Activated naive CD4-positive, alpha-beta T cell treated with anti-CD3 and anti-CD28 coated beads for 36 hours (primary cell): ENCODE measurements at places on chromosomes 16 and 17.

DNA sequence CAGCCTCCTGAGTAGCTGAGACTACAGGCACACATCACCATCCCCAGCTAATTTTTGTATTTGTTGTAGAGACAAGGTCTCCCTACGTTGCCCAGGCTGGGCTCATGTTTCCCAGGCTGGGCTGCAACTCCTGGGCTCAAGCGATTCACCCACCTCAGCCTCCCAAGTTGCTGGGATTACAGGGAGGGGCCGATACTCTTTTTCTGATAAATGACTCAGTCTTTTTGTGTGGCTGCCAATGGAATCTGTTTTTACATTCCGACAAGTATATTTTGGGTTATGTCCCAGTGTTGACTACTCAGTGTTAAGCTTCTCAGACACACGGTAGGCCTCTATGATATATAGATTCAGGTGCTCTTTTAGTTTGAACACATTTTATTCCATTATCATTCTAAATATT is 58.1 kb downstream of the SLFN11 start:
- DNase-seq, result no peak

GRCh38 chr17:77455111-77455890 is 314.5 kb downstream of the SEC14L1 start:
- DNase-seq, result peak; percentile 56

GRCh38 chr17:46772475-46773220 is 45.8 kb downstream of the WNT3 start:
- DNase-seq, result no peak

DNA sequence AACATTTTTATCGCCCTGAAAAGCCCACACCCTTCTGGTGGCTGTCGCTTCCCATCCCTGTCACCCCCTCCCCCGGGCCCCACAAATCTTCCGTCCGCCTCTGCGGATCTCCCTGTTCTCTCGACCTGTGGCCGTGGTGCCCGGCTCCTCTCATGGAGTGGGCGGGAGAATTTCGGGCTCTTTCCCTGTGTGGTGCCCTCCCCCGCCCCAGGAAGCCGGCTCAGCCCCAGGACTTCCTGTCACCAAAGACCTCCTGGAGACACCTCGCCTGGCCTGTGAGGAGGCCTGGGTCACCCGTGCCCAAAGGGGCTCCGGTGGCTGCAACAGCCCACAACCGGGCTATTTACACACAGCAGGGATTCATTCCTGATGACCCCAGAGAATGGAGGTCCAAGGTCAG is 26.1 kb upstream of the UBE2I start:
- DNase-seq, result no peak

DNA sequence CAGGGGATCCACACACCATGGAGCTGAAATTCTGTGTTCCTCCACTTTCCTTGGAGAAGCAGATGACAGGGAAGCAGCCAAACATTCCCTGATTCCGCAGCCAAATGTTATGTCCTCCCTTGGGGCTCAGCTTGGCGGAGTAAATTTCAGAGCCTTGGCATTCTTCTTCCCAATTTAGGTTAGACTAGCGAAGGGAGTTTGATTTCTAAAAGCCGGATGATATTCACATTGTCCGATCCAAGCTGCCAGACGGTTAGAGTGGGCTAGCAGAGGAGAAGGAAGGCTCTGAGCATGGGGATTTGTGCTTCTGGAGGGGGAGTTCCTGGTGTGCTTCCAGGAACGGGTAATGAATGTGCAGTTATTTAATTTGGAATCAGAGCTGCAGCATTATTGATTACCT is 380.4 kb upstream of the EEF2KMT start:
- no peak for DNase-seq

DNA sequence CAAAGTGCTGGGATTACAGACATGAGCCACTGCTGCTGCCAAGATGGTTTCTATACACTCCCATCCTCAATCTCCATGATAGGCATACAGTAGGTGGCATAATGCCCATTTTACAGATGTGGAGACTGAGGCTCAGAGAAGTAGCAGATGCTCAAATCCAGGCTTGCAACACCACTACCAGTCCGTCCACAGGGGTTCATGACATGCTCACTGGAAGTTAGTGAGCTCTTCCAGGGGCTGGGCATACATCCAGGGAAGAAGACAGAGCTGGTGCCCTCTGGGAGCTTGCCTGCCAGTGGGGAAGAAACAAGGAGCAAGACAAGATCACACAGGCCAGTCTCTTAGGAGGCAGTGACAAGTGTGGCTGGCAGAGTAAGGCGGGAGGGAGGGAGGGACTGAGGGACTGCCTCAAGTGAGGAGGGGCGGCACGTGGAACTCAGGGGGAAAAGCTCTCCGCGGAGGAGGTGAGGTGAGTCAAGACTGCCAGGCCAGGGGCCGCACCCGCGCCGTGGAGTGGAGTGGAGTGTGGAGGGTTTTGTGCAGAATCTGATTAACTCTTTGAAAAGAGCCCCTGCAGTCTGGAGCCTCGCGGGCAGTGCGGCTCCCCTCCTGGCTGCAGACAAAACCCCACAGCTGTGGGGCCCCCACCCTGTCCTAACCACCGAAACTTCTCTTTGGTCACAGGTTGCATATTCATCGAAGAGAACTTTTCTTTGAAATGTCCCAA is 27.9 kb downstream of the SREBF1 start:
- no peak for DNase-seq

- no peak for DNase-seq
Measured at GRCh38 chr16:59973966-59974365, 1239.8 kb upstream of the GOT2 start.

DNA sequence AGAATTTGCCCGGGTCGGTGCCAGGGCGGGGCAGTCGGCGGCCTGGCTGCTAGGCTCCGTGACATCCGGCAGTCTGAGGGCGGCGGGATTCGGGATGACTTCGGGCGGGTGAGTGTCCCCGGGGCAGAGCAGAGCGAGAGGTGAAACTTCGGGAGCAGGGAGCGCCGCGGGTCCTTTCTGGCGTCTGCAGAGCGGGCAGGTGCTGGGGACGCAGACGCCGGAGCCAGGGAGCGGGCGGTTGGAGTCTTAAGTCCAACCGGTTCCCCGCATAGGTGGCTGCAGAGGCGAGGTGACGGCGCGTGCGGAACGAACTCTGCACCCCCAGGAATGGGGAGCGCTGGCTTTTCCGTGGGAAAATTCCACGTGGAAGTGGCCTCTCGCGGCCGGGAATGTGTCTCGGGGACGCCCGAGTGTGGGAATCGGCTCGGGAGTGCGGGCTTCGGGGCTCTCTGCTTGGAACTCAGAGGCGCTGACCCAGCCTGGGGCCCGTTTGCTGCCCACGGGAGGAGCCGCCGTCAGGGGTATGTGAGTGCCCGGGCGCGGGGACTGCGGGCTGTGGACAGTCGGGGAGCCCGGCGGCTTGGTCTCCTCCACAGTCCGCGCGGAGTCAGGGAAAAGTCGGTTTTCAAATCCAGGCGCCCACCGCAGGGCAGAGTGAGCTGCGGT is at the start of gene B4GALNT2:
TSS of gene B4GALNT2 (plus strand) at position 71 of the 666 bp plus-strand sequence. CDS start at position 95, 24 bp downstream.
- DNase-seq, result peak; percentile 39

DNA sequence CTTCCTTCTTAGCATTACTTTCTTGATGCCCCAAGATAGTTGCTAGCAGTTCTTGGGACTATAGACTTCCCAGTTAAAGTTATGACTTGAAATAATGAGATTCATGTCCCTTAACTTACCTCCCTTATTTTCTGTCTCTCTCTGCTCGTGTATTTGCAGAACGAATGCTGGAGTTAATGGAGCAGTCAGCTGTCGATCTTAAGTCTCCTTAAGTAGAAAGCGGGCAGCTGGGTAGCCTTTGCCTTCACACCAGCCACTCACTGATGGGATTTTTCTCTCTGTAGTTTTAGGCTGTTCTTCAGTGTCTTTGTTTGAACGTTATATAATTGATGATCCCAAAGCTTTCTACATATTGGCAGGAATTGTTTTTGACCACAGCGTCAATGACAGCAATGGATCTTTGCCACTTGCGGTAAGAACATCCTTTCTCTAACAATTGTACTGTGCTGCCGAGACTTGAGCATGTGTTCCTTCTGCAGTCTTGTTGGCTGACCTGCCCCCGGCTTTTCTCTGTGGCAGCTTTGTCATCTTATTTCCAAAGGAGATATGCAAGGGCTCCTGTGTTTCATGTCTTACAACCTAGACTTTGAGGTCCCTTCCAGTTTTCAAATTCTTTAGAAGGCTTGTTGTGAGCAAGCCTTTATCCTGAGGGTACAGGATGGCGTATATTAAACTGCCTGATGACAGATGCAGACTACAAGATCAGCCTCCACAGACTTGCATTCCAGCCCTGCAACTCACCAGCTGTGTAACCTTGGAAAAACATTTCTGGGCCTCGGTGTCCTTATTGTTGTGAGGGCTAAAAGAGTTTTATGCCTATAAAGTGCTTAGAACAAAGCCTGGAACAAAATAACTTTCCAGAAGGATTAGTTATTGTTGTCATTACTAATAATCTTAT is 25.1 kb upstream of the ABCA3 start:
- DNase-seq, result no peak

DNA sequence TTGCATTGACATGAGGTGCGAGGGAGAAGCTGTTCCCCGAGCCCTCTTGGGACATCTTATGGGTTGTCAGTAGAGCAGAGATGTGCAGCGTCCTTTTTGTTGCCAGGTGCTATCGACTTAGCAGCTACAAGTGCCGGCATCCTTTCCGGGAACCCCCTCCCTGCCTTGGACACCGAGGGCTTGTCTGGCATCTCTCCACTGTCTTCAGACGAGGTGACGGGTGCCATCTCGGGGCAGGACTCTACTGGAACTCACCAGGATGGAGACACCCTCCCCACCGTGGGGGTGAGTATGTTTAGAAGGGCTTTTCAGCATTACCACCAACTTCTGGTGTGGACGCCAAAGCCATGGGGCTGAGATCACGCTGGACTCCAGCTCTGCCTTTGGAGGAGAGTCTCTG is 11.8 kb upstream of the JPT2 start:
- no peak for DNase-seq

- peak; percentile 32 for DNase-seq
Measured at GRCh38 chr16:16992975-16993765, 477.6 kb downstream of the XYLT1 start.

GRCh38 chr17:68831170-68831569 is 124.0 kb downstream of the ABCA8 start:
- DNase-seq, result no peak

DNA sequence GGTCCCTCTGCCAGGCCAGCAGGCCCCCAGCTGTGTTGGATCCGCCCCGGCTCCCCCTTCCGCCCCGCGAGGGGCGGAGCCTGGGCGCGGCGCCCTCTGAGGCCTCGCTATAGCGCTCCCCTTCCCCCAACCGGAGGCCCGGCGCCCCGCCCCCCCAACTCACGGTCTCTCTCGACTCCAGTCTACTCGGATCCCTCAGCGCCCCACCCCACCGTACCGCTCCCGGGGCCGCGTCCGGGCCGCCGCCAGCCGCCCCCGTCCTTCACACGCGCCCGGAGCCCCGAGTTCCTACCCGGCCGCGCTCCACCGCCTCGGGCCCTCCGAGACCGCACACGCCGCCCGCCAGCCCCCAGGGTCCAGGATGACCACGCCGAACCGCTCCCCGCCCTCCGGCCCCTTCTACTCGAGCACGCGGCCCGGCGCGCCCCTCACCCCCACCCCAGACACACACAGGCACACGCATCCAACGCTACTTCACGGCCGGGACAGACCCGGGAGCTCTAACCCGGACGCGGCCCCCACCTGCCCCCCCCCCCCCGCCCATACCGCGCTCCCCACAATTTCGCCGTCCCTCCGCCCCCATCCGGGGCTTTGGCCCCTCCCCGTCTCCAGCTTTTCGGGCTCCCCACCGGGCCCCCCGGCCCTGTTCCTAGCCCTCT is 1.4 kb downstream of the PHF23 start:
- DNase-seq, result peak; percentile 81

DNA sequence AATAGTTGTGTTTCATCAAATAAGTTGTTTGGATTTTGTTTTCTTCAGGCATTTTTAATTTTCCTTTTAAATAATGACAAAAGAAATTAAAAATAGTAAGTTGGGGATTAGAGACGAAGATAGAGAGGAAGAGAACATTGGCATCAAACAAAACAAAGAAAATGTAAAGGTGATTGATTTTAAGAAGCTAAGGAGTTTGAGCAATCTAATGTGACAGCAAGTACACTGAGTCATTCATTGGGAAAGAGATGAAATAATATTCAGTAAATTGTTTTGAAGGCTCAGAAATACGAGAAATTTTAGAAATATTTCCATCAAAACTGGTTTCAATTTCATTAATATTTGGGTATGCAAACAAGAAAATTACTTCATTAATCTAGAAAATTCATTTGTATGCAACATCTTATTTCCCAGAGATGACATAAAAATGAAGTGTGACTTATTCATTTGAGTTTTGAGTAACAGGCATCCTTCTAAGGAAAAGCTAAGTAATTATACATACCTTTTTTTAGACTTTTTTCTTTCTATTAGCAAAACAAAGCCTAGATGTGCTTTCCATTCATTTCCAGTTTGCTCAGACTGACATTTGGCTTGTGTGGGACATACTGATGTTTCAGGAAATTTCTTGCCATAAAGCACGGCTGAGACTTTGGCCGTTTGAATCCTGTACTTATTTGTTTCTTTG is 66.7 kb downstream of the COX10 start:
- DNase-seq, result no peak

DNA sequence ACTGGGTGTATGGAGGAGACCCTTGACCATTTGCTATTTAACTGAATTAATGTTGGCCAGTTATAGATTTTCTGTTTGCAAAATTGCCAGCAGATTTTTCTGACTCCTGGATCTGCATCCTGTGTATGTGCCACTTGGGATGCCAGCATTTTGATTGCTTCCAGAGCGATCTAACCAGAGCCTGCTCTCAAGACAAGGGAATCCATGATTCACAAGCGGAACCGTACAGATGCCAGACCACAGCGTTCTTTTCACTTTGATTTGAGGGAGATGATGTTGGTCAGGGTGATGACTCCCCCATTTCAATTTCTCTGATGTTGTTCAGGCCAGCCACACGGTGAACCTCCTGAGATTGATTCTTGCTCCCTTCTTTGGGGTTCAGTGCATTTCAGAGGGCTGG is 228.7 kb downstream of the CDH13 start:
- DNase-seq, result no peak

DNA sequence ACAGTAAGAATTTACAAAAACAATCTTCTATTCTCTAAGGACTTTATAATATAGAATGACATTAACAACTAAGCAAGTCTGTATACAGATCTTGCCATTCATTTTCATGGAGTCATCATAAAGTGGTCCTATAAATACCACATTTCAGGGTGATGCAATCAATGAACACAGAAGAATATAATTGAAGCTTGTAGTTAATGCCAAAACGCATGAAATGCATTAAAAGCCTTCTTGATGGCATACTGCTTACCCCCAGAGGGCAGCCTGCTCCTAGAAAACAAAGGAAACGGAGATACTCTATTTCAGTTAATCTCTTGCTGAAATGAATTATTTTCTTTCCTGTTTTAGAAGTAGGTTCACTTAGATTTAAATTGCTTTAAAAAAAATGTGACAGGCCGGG is 45.2 kb upstream of the STAC2 start:
- peak; percentile 33 for DNase-seq

DNA sequence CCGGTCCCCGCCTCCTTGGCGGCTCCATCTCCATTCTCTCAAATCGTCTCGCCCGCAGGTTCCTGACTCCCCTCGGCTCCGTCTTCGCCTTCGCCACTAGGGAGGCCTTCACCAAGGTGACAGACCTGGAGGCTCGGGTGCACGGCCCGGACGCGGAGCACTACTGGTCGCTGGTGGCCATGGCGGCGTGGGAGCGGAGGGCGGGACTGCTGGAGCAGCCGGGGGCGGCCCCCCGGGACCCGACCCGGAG is 862 bp downstream of the GLTPD2 start:
- DNase-seq, result no peak
